ENCODE measurements at places on chromosomes 7 and 10.

GRCh38 chr7:2006231-2006771 is 226.4 kb downstream of the MAD1L1 start:
- DNase-seq, result no peak

- no peak for DNase-seq
These were observed 26.6 kb upstream of the FAM20C start for GRCh38 chr7:165661-166337.

DNA sequence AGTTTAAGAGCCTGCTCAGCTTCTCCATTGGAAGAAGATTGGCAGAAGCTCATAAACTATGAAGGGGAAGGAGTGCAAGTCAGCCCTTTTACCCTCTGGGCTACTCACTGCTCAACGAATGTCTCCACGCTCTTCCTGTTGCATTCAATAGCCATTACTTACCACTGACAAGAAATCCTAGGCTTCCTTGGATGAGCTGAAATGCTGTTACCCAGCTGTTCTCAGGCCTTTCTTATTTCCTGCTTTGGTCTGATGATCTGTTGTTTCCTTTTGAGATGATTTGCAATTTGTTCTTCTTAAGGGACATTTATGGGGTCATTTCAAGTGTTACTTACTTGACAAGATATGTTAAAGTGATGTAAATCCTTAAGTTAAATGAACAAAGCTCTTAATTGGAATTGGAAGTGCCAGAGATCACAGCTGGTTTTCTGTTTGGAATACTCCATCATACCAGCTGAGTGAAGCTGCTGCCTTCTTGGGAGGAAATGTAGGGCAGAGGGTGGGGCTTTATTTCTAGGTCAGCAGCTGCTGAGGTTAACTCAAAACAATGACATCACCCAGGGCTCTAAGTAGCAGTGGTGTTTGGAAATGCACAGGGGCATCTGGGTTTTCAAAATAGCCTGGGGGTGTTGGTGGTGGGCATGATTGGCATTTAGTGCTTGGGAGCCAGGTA is 170.0 kb downstream of the PRKCQ start:
- DNase-seq, result no peak

DNA sequence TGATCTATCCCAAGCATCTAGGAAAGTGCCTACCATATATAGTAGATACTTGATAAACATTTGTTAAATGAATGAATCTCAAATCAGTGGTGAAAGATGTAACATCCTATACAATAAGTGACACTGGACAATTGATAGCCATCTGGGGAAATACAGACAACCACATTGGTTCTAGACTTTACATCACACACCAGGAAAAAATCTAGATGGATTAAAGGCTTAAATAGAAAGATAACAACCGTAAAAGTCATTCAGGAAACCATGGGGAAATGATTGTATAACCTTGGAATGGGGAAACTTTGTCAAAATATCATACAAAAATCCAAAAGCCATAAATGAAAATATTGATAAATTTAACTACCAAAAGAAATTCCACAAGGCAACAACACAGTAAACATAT is 7.0 kb upstream of the GARIN1A start:
- no peak for DNase-seq

GRCh38 chr10:123621492-123621891 is 44.7 kb upstream of the GPR26 start:
- no peak for DNase-seq

GRCh38 chr10:64067009-64067606 is 545.9 kb downstream of the REEP3 start:
- DNase-seq, result no peak

Data from stimulated activated CD4-positive, alpha-beta T cell treated with anti-CD3 and anti-CD28 coated beads, TNF-alpha, amount 100 ng/mL, for 24 hours (primary cell).